ENCODE measurements at places on chromosomes 2 and 18.

DNA sequence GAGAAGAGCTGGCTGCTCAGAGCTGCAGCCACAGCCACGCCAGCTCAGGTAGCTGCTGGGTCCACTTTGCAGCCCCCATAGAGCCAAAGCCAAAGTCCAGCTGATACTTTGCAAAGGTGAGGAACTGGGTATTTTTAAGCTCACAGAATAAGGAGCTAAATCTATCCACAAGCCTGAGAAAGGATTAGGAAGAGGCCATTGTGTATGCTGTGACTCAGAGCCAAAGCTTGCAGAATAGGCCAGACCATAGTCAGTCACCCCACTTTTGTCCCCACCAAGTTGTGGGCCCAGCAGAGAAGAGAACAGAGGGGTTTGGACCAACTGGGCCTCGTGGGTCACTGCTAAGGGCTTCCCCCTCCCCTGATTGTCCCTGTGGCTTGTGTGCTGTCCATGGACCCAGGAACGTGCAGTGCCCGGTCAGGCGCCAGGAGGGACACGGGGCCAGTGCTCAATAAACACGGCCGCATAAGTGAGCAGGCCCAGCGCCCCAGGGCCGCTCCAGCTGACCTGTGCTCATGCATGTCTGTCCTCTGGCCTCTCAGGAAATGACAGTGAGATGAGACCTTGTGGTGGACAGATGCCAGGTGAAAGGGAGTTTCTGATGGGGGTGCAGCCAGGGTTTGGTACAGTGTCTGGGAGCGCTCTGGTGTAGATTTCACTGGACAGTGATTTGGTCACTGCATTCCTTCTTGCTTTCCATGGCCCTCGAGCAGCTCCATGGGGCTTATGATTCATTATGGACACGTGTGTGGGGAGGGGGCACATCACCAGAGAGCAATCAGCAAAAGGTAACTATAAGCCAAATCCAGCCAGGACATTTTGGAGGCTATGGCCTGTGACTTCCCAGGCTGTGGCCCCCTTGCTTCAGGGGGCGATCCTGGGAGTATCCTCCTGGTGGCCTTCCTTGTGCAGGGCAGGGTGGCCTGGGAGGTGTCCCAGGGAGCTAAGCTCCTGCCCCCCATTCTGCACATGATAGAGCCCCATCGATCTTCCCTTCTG, 31.3 kb downstream of the MAL start:
- no peak for DNase-seq

DNA sequence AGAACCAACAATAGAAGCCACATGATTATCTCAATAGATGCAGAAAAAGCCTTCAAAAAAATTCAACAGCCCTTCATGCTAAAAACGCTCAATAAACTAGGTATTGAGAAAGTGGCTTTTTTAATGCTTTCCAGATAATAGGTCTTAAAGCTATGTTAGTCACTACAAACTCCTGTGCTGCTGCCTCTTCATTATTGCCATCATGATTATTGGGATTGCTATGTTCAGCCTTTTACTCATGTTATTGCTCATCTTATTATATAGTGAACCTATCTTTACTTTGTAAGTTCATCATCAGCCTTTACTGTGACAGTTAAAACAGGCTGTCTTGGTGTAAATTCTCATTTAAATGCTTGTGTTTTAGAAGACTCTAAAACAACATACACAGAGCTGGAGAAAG, 1557.2 kb upstream of the ZEB2 start:
- DNase-seq, result no peak

DNA sequence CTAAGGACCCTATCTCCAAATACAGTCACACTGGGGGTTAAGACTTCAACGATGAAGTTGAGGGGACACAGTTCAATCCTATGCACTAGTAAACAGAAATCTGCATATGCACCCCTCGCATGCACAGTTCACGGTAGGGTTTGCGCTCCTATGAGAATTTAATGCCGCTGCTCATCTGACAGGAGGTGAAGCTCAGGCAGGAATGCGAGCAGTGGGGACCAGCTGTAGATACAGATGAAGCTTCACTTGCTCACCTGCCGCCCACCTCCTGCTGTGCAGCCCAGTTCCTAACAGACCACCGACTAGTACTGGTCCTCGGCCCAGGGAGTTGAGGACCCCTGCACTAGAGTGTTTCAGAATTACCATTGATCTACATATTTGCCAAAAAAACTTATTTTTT, 40.0 kb upstream of the FAHD2A start:
- DNase-seq, result no peak

DNA sequence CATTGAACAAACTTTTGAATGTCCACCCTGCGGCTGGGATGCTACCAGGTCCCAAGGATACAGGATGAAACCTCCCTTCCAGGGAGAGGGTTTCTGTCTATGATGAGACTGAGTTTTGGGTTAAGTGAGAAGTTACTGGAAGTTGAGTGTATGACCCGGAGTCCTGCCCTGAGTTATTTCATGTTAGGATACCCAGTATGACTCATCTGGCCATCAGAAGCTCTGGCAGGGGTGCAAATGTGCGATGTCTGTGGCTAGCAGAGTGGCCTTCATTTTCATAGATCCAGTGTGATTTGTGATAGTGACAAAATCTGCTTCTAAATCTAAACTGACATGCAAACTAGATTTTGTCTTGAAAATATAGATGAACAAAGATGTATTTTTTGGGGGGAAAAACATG, 55.3 kb downstream of the KCTD1 start:
- no peak for DNase-seq

GRCh38 chr2:36356298-36356989, 866 bp downstream of the CRIM1 start:
- DNase-seq, result peak; percentile 37

GRCh38 chr2:5077479-5078089, 614.6 kb upstream of the SOX11 start:
- no peak for DNase-seq

DNA sequence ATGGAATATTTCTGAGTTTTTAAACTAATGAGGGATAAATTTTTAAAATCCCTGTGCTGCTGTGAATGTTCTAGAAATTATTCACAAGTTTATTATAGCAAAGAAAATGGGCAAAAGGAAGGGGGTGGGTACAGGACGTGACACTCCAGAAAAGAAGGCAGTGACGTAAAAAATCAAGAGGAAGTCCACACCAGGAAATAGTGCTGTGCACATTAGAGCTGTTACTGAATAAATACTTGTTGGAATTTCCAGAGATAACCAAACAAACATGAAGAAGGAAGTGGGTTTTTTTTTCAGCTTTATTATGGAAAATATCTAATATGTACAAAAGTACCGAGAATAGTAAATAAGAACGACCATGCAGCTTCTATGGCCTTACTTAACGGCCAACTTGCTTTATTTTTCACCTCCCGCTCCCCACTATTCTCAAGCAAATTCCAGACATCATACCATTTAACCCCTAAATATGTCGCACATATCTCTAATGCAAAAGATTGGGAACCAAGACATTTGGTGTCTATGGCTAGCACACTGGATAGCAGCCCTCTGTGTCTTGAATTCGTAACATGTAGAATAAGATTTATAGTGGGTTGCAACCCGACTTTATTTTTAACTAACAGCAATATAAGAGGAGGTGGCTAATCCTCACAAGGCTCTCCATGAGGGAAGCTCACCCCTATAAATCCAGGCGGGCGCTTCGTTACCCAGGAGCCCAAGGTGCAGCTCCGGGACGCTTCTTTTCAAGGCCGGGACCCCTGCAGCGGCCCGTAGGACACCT, 580 bp upstream of the NDUFV2 start:
- DNase-seq, result no peak

- no peak for DNase-seq
Observed at GRCh38 chr2:6813573-6813972, 52.1 kb downstream of the CMPK2 start.

- no peak for DNase-seq
Observed at GRCh38 chr2:184041077-184041476, 557.3 kb upstream of the ZNF804A start.

DNA sequence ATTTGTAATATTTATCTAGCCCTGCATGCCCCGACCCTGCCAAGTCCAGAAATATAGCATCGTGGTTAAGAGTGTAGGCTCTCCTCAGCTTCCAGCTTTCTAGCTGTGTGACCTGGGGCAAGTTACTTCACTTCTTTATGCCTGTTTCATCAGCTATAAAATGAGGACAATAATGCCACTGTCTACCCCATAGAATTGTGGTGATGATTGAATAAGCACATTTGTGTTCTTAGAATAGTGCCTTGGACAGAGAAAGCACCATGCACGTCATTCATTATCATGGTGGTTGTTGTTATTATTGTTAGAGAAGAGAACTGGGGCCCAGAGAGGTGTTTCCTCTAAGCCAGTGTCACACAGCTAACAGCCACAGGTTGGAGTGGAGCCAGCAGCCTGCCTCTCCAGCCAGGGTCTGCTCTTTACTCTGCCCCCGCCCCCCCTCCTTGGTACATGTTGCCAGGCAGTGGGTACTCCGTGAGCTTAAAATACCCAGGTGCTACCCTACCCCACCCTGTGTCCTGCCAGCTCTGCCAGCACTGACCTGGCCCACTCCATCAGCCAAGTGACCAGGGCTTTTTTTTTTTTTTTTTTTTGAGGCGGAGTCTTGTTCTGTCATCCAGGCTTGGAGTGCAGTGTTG, 202.1 kb downstream of the CTIF start:
- DNase-seq, result no peak

- no peak for DNase-seq
Observed at GRCh38 chr2:56484906-56485305, 301.1 kb downstream of the CCDC85A start.

GRCh38 chr2:46913471-46914381, 1.9 kb downstream of the MCFD2 start:
- DNase-seq, result no peak

DNA sequence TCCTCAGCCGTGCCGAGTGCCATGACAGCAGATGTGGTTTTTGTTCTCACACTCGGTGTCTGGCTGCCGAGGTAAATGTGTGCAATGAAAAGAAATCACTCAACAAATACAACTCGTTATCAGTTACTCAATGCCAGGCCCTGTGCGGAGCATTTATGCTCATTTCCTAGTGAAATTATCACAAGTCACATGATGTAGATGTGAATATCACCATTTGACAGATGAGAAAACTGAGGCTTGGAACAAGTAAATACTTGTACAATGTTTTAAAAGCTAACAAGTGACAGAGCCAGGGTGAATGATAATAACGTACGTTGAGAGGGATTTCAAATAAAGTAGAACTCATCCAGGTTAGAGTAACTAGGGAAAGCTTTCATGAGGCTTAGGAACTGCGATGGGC, 174.7 kb downstream of the EIPR1 start:
- DNase-seq, result no peak

DNA sequence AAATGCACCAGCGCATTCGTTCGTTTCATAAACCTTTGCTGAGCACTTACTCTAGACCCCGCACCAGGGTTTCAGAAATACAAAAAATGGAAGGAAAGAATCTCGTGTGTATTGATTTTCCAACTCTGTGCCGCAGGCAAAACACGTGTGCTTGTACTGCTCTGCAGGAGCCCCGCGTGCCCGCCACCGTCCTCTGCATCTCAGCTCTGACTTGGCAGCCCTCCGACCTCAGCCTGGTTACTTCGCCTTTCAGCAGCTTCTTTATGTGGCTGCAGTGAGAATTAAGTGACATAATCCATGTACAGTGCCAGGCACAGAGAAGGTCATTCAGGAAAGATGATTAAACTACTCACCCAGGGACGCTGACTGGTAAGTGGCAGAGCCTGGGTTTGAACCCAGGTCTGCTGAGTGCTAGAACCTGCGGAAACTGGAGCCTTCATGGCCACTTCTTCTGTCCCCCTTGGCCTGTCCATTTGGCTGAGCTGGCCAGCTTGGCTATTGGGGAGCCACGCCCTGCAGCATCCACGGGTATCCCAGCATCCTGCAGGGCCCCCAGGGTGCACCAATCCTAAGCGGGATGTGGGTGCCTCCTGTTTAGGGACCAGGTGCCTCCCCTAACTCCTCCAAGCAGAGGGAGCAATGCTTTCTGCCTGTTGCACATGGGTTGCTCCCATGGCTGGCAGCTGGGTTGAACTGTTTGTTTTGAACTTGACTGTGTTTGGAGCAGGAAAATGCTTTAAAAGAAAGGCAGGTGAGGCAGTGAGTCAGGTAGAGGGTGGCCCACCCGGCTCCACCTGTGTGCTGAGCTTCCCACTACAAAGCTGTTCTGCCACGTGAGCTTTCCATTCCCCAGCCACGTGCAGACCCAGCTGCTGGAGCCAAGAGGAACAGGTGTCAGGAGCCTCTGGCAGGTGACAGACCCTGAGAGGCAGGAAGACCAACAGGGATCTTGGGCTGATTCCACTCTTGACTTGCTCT, 34.3 kb downstream of the INHBB start:
- DNase-seq, result no peak

GRCh38 chr18:44601447-44601846, 79.2 kb upstream of the SETBP1 start:
- no peak for DNase-seq

- no peak for DNase-seq
Observed at GRCh38 chr2:37771600-37772088, 100.2 kb upstream of the CDC42EP3 start.

GRCh38 chr2:36734304-36734703, 37.8 kb downstream of the VIT start:
- DNase-seq, result no peak

Measured in activated naive CD4-positive, alpha-beta T cell treated with Interleukin-2 at 50 U/mL for 16 hours (primary cell).